ENCODE measurements at places on chromosomes 5 and 9. TPM values are rescaled to one million over a fixed set of nuclear protein-coding genes. Genes with fewer than 3 reads are reported as not detected.

DNA sequence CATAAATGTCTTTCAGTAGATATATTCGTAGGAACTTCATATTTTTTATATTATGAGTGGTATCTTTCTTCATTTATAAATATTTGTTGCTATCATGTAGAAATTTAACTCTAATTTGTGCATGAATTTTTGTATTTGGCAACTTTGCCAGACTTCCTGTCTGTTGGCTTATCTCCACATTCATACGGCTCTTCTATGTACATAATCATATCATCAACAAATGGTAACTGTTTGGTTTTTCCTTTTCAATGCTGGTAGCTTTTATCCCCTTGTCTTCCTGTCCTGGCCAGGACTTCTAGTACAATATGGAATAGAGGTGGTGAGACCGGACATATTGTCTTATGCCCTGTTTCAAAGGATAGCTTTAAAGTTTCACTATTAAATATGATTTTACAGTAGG lies 132.3 kb upstream of the COL5A1 start:
- no peak for DNase-seq

DNA sequence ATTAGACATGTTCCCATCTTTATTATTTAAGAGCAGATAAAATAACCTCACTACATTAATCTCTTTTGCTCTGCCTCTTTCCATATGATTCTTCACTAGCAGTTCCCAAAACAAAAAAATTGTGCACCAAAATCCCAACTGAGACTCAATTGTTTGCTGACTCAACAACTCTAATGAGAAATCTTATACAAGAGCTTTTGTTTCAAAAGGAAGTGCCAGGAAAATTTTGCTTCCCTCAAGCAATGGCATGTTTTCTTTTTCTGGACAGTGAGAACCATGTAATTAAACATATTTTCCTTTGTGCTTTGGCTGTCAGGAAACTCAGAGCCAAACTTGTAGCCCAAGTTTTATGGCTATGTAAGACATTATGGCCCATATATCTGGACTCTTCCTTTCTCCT lies 62.0 kb downstream of the TMC1 start:
- no peak for DNase-seq

GRCh38 chr5:122880749-122881148 lies 35.3 kb downstream of the SNX24 start:
- DNase-seq = no peak

Gene SPINK6
- not detected for total RNA-seq

Data from mesothelial cell of epicardium (in vitro differentiated cells).